Activated CD4-positive, alpha-beta T cell treated with anti-CD3 and anti-CD28 coated beads, Interleukin-2, amount 10 ng/mL, durations not matched to agents 24 days and 14 days (primary cell): ENCODE measurements at places on chromosomes 2 and 18.

GRCh38 chr2:231353469-231353868 lies 42.0 kb upstream of the B3GNT7 start:
- no peak for DNase-seq

DNA sequence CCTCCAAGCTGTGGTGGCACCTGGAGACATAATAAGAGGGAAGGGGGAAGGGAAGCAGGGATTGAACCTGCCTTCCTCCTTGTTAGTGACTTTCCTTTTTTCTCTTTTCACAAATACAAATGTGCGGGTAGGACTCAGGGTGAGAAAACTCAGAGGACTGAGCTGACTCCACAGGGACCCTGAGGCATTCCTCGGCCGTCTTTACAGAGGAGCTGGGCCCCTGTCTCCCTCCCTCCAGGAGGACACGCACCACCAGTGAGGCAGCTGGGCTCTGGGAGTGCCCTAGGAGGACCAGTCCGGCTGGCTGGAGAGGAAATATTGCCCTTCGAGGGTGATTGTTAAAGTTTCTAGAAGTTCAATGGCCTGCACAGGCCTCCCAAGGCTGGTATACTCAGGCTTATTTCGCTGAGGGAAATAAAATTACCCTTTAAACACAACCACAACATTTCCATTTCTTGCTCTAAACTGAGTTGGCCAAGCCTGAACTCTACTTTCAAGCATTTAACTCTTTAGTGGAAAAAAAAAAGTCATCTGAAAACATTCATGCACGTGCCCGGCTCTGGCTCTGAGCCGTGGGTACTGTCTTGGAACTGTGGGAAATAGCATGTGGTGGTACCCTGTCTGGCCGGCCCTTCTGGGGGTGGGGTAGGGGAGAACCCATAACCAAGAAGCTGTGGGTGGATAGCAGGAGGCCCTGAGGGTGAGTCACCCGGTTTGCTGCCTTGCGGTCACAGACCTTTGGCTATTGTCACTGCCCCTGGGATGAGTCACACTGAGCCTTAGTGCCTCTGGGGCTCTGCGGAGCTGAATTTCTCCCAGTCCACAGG lies 116.0 kb downstream of the COPS8 start:
- DNase-seq: no peak

DNA sequence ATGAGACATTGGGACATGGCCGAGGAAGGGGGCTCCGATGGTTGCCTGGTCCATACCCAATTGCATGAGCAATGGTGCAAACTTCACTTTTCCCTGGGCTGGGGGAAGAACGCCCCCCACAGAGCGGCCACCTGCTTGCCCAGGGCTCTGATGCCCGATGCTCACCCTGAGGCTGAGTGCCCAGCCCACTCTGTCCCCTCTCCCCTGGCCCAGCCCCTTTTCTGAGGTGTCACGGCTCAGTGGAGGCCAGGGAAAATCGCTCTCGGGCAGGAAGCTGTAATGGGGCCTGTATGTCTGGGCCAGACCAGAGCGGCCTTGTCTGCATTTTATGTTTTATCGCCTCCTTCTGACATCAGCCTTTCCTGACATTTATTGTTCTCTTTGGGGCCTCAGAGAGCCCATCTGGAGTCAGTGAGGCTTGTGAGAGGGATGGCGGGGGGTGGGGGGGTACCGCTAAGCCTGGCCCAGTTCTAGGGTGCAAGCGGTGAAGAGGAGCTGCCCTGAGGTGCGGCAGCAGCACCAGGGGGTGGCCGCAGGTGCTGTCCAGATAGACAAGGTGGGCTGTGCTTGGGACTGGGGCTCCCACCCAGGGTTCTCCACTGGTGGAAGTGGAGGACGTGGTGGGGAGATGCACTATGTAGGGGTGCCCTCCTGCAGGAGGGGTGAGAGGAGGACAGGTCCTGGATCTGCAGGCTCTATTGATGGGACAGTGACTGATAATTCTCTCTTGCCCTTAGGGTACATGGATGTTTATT lies 46.2 kb downstream of the INHBB start:
- no peak for DNase-seq

- no peak for DNase-seq
Observed at GRCh38 chr18:58385472-58385871, 243.4 kb downstream of the ALPK2 start.

GRCh38 chr2:159807183-159808031 lies 9.4 kb upstream of the CD302 start:
- DNase-seq: peak; percentile 68

DNA sequence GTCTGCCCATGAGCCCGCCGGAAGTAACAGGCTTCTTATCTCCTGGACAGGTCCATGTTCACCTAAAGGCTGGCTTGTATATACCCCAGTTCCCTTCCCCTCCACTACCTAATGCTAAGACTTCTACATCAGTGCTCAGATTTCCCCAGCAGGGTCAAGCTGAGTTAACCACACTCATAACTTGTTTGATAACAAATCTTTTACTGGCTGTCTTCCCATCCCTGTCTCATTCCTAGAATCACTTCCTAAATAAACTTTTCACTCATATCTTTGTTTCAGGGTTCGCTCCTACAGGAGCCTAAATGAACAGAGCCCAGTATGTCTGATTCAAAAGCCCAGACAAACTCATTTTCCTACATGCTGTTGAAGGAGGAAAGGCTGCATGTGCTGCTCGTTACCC lies 94.0 kb upstream of the SOX11 start:
- DNase-seq: no peak

- no peak for DNase-seq
Observed at GRCh38 chr2:110900191-110900590, 167.8 kb downstream of the ACOXL start.

GRCh38 chr2:170141865-170142264 lies 36.1 kb upstream of the MYO3B start:
- DNase-seq: no peak

DNA sequence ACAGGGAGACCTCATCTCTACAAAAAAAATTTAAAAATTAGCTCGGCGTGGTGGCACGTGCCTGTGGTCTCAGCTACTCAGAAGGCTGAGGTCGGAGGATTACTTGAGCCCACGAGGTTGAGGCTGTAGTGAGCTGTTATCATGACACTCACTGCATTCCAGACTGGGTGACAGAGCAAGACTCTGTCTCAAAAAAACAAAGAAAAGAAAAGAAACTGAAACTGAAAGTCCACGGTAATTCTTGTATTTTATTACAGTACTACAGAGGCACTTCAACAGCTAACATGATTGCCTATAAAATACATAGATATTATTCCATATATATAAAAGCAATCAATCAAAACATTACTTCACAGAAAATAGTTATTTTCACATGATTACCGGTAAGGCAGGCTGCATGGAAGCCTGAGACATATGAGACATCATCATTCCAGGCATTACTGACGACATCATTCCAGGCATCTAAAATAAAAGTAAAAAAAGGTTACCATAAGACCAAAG lies 23.1 kb downstream of the PRPF40A start:
- DNase-seq: peak; percentile 81

DNA sequence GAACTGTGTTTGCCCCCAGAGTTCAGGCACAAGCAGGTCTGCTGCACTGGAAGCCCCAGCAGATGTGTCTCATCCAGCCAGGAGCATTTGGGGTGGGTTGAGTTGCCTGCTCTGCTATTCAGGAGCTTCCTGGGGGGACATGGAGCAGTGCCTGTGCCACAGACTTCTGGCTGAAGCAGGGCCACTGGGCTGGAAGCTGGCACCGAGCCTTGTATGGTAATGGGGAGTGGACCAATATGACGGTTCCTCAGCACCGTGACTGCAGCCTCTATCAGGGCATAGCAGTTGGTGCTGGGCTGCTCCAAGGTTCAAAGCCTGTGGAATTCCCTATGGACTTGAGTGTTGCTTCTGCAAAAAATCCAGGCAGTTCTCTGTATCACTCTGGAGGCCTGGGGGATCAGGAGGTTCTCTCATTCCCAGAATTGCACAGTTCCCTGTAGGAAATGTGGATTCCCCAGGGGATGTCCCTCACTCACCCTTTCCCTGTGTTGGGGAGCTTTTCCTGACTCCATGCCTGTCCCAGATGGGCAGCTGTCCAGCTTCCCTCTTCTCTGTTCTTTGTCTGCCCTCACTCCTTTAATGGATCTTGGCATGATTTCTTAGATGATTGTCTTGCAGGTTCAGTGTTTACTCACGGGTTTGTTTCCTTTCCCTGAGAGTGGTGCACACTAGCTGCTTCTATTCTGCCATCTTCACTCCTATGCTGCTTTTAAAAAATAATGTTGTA lies 37.2 kb upstream of the THSD7B start:
- DNase-seq: no peak

GRCh38 chr18:9736286-9736835 lies 28.3 kb downstream of the RAB31 start:
- no peak for DNase-seq

- DNase-seq: no peak
Observed at GRCh38 chr2:1491751-1492150, 78.5 kb downstream of the TPO start.

DNA sequence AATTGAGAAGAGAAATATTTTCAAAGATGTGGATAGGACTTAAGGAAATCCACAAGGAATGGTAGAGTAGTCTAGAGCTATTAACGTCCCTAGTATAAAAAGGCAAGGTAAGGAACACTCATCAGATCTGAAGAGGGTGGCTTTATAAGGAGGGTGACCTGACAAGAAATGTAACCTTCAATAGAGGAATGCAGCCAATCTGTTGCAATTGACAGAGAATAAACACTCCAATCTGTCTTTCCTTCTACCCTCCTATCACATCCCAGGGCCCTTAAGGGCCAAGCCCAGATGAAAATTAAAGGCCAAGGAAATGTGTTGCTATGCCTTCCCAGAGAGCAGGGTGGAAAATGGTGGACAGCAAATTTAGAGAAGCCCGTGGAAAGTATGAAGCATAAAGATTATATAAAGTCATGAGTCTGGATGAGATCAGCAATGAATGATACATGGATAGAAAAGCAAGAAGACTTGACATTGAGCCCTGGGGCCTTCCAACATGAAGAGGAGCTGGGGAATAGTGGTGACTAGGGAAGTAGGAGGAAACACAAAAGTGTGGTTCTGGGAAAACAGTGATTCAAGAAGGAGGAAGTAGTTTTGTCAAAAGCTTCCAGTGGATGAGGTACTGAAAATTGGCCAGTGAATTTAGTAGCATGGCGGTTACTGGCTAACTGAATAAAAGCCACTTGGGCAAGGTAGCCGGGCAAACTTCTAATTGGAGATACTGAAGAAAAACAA lies 270.6 kb upstream of the TANK start:
- no peak for DNase-seq

DNA sequence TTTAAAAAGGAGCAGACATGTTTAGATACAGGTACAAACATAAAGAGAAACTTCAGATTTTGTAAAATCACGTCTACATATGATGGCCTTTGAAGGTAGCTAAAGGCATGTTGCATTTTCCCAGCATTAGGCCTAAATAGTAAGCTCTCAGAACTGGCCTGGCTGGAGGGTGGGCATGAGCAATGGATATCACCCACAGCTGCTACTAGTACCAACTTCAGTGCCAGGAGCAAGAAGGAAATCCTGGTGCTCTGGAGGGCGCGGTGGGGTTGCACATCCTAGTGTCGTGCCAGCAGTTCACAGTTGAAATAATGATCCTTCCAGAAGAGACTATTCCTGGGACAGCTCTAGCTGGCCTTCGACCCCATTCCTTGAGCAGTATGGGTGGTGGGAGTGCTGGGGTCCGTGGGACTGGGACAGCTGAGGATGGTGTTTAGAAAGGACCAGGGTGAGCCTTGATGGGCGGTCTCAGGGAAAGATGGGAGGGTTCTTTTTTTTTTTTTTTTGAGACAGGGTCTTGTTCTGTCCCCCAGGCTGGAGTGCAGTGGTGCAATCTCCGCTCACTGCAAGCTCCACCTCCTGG lies 4.9 kb downstream of the DES start:
- no peak for DNase-seq

DNA sequence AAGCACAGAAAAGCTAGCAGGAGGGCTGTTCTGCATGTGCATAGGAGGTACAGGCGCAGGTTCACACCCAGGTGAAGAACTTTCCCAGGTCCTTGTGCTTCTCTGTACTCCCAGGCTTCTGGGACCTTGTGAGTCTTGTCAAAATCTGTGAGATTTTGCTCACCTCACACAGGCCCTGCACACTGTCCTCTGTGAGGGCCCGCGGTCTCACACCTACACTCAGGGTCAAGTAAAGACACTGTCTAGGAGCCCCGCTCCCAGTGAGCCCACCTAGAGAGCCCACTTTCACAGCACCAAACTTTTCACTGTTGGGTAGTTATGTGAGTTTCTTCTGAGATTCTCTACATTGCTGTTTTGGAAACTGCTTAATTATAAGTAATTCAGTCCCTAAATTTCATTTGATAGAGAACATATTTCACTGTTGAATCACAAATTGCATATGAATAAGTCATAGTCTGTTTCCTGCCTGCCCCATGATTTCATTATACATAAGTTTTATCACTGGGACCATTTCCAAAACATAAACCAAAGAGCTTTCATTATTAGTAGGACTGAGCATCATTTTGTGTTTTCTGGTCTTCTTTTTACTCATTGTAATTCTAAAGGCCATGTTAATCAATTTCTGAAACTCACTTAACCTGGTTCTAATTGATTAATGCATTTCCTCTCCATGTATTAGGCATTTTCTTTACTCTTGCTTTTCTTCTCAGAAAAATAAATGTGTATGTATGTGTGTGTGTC lies 234.2 kb upstream of the SPOPL start:
- no peak for DNase-seq

DNA sequence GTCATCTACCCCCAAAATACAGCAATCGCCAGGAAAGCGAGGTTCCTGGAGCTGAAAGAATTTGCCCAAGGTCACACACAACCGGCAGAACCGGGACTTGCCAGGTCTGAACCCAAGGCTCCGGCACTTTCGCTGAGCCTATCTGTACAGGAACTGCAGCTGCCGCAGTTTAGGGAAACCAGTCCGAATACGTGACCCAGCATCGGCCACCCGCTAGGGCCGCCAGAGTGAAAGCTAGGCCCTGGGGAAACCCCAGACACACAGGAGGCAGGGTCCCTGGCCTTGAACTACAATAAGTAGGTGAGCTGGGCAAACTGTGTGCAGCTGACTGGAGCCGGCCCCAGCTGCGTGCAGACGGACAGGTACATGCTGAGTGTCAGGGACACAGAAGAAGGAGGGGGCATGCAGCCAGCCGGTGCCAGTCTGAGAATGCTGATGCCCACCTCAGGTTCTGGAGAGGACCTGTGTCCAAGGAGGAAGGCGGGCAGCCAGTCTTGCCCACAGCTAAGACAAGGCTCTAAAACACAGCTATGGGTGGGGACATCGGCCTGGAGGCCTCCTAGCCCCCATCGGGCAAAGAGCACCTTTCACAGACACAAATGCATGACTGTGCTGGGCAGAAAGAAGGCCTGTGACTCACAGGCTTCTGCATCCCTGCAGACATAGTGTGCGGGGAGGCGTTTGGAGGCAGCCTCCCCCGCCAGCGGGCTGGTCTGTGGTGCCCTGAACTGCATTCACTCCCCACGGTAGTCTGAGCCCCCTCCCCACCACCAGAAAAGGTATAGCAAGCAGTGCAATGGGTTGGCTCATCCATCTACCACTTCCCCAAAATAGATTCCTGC lies 107.4 kb upstream of the ID2 start:
- no peak for DNase-seq

GRCh38 chr2:183179156-183179555 lies 54.9 kb downstream of the NUP35 start:
- no peak for DNase-seq

- no peak for DNase-seq
Observed at GRCh38 chr2:189092936-189093335, 86.6 kb downstream of the COL5A2 start.

GRCh38 chr2:173353556-173353955 lies 1.1 kb upstream of the CDCA7 start:
- DNase-seq: no peak
